ENCODE measurements at places on chromosomes 3 and 15.

GRCh38 chr3:139377378-139377777 is 12.1 kb downstream of the COPB2 start:
- DNase-seq = no peak

DNA sequence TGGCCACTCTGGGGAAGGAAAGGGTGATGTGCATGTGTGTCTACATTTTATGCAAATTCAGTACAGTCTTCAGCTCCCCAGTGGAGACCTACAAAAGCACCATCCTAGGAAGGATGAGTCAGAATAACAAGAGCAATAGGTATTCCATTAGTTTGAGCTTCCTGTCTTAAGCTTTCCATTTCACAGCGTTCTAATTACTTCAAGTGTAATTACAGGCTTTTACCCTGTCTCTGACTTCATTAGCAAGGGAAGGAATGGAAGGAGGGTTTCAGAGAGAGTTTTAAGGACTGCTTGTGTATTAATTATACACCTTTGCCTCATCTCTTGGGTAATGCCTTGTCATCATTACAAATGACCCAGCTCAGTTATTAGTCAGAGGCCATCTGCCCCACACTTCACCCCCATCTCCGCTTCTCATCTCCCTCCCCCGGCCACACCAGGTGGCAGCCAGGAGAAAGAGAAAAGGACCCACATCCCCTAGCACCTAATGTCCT is 202.8 kb upstream of the MRPL3 start:
- no peak for DNase-seq

- DNase-seq = no peak
Observed at GRCh38 chr3:45690336-45691035, 1.3 kb downstream of the SACM1L start.

DNA sequence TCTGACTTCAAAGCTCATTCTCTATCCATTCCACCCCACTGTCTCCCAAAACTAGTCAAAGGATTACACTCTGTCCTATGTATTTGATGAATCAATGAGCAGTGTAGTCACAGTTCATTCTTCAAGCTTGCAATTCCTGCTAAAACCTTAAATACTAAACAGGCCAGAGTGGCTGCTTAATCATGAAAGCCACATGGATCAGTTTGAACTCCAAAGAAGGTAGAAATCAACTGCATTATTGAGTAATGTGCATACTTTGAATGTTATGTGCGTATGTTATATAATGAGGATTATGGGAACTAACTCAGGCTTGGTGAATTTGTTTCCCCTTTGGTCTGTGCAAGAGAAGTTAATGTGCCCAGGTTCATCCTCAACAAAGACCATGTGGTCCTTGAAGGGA is 45.4 kb downstream of the PRICKLE2 start:
- DNase-seq = no peak

GRCh38 chr3:179068779-179069530 is 2.7 kb downstream of the ZMAT3 start:
- DNase-seq = peak; percentile 51

DNA sequence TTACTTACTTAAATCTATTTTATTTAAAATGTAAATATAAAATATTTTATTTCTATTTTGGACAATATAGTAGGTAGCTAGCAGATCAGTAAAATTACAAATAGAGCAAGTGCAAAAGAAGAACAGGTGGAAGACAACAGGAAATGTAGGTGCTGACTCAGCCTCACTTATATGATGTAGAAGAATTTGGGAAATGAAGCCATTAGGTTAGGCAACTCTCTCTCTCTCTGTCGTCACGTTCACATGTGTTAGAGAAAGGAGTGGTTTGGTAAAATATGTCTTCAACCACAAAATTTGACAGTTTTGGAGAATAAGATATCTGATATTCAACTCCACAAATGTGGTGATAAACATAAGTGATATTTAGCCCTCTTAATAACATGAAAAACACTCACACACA is 532.5 kb upstream of the KCNMB2 start:
- no peak for DNase-seq

DNA sequence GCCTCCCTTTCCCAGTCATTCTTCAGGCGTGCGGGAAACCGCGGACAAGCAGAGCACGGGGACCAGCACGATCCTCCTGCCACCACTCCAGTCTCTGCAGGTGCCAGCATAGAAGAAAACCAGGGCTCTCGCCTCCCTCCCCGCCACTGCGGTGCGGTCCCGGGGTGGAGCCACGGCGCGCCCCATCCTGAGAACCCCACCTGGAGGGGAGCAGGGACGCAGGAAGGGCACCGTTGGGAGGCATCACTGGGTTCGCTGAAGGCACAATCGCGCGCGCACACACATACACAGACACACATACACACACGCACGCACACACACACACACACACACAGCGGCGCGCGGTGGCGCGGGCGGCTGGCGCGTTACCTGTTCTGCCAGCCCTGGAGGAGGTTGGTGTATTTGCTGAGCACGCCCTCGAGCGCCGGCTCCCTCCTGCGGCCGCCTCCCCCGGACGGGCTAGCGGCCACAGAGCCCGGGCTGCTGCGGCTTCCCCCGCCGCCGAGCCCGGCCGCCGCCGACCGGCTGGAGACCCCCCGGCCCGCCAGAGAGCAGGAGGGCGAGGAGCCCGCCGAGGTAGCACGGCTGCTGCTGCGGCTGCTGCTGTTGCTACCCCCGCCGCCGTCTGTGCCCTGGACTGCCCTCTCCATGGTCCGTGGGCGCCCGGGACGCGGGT is 394 bp downstream of the OSBPL10 start:
- peak; percentile 12 for DNase-seq

Data from CD4-positive, alpha-beta T cell treated with Interleukin-21 for 1 hour (primary cell).